ENCODE measurements at places on chromosomes 3 and 15. TPM values are rescaled to one million over a fixed set of nuclear protein-coding genes. Genes with fewer than 3 reads are reported as not detected.

UTS2B gene
- total RNA-seq: 8.1 TPM

KBTBD12 gene
- not detected for total RNA-seq

PLAAT1 gene
- 6.0 TPM for total RNA-seq

POPDC2 gene
- total RNA-seq: not detected

CCDC80 gene
- 0.26 TPM for total RNA-seq

- no peak for DNase-seq
These were observed 730.2 kb downstream of the TUSC7 start for GRCh38 chr3:117439812-117440211.

DNA sequence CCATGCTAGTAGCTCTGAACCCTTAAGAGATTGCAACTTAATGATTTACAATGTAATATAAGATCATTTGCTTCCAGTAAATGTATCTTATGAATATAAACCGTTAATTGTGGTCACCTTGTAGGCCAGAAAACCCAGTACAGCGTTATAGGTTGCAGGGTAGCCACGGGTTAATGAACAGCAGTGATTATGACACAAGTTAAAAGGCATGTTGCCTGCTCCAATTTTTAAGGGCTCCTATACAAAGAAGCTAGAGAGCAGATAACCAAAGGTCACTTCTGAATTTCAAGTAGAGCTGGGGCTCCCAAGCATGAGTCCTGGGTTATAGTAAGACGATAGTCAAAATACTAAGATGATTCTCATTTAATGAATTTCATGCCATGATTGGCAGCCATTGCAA, 13.5 kb downstream of the GUCA1C start:
- peak; percentile 19 for DNase-seq

- DNase-seq: no peak
These were observed 53.9 kb upstream of the RASA2 start for GRCh38 chr3:141432904-141433303.

DNA sequence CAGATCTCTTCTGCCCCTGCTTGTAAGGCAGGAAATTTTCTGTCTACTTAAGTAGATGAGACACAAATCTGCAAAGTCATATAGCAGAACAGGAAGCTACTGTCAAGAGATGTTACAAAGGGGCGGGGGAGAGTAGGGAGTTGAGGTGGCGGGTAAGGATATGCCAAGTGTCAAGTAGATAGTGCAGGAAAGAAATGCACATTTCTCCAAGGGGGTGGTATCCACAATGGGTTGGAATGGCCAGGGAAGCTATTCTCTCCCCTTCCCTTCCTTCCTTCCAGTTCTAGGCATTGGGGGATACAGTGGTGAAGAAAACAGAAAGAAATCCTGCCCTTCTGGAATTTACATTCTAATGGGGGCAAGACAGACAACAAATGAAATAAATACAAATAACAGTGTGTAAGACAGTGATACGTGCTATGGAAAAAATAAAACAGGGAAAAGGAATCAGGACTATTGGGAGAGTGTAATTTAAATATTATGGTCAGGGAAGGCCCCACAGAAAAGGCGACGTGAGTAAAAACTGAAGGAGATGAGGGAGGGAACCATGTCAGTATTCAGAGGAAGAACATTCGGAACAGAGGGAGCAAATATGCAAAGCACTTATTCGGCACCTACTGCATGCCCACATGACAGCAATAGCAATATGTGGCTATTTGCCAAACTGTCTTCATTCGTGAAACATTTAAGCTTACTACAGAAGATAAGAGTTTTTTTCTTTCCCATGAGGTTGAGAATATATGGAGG, 42.8 kb upstream of the RNU6-1 start:
- DNase-seq: peak; percentile 31

DNA sequence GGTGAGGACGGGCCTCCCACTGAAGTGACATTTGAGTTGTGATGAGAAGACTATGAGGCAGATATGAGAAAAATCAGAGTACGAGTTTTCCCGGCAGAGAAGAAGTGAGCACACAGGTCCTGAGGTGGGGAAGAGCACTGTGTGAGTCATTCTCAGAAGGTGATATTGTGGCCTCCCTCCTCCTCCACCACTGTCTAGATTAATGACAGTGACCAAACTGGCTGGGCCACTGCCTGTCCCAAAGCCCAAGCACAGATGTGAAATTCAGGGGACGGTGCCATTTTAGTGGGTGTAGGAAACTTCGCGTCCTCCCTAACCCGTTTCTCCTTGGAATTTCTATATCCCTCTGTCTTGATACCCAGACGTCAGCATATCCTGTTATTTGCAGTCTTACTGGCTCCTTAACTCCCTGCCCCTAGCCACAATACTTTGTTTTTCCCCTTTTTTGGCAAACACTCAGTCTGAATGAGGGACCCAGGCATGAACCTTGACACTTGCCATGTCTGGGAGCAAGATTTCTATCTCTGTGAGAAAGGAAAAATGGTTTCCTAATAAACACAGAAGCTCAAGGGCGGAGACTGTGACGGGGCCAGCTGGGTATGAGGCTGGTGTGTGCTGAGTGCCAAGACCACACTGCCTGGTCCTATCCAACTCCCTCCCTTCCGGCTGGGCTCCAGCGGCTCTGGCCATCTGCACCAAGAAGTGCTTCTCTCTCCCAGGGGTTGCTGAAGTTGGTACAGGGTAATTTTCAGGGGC, 15.2 kb downstream of the PRICKLE2 start:
- DNase-seq: no peak

GRCh38 chr3:47348411-47349154, 32.2 kb upstream of the PTPN23 start:
- DNase-seq: no peak

DNA sequence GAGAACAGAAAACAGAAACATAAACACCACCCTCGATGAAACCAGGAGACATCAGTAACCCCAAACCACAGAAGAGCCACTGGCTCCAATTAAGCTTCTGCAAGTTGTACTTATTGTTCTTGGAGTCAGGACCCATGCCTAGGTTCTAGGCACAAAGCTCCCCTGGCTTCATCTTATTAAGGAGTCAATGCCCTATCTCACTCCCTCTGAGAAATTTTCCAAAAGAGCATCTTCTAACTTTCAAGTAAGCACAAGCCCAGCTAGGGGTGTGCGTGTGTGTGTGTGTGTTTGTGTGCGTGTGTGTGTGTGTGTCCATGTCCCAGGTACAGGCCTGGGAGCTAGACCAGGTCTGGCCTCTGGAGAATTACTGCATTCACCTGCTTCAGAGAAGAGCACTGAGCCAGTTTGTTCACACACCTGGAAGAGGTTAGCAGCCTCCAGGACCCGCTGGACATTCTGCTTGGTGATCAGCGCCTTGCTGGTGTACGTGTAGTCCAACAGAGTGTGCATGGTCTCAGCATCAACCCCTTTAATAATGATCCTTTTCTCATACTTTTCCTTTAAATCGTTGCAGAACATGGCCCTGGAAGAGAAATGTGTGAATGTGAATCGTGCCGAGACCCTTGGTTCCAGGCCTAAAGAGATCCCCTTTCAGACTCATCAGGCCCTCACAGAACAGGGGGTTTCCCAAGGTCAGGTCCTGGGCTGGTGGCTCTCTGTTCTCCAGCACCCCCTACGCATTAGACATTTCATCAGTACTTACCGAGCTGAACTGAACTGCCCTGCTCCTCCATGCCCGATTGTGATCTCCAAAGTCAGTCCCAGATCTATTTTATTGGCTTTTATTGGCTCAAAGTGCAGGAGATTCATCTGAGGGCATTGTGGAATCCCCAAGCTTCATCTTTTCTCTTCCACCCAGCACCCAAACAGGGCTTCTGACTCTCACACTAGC, 27.8 kb downstream of the KLHL6 start:
- no peak for DNase-seq

DNA sequence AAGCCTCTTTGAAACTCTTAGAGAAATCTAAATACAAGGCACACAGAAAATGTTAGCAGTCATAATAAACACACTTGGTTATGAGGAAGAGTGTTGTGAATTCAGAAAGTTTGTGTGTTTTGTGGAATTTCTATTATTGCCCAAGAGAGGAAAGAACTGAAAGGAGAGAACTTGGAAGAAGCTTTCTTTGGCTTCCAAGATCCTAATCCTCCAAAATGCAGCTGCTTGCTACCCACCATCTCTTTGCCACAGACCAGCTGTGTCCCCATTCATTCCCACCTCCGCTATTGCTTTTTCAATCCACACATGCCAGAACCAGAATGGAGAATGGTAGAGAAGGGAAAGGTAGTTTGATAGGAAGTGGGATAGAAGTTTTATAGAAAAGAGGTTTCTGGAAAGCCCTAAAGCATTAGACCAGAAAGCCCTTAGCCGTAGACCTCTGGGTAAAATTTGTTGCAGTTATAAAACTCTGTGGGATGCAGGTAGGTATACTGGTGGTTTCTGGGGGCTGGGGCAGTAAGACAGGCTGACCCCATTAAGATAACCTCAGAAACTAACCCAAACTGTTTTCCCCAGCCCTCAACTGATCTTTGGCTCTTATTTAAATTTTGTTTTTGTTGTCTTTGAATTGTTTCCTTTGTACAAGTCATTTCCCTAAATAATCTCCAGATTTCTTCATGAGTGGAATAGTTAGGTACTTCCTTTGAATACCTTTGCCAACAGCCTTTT, 108.5 kb downstream of the FILIP1L start:
- DNase-seq: no peak

DNA sequence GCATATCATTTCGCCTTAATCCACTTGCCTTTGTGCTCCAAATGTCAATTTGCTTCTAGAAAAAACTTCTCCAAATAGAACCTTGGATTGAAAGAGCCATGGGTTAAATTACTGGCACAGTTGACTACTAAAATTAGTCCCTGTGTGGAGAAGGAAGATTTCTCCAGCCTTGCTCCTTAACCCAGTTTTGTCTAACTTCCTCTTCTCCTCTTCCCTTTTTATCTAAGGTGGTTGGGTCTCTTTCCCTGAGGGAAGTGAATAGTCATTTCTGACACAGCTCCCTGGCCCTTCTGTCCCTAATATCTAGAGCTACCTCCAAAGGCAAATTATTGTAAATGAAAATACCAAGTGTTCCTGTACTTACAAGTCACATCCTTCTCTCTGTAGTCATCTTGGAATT, 527.9 kb upstream of the TBL1XR1 start:
- DNase-seq: no peak

- DNase-seq: no peak
These were observed 119.0 kb downstream of the SUCNR1 start for GRCh38 chr3:151992326-151993041.

DNA sequence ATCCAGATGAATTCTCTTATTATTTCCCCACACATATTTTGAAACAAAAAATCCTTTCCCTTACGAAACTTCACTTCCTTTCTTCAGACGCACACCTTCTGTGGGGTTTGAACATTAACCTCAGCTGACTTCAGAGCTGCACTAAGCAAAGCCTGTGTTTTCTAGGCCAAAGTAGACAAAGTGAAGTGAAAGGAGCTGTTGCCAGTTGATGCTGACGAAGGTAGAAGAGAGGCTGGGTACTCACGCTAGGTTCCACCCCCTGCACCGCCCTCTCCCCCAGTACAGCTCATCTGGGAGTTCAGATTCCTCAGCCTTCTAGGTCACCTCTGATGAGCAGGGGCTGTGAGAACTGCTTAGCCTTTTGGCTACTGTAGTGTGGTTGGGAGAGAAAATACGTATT, 24.1 kb downstream of the DUT start:
- no peak for DNase-seq

DNA sequence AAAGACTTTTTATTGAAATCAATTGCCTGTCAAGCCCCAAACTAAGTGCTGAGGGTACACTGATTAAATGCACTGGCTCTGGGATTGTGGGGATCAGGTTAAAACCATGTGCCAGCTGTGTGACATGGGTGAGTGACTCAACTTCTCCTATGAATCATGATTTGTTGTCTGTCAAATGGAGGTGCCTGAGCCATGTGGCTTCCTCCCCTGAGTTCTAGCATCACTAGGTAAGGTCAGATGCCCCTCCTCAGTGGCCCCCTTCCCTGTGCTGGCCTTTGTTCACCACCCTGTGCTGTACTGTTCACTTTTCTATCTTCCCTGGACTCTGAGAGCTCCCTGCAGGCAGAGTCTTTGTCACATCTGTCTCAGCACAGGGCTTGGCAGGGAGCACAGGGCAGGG, 43.6 kb upstream of the ATP2B2 start:
- DNase-seq: no peak

DNA sequence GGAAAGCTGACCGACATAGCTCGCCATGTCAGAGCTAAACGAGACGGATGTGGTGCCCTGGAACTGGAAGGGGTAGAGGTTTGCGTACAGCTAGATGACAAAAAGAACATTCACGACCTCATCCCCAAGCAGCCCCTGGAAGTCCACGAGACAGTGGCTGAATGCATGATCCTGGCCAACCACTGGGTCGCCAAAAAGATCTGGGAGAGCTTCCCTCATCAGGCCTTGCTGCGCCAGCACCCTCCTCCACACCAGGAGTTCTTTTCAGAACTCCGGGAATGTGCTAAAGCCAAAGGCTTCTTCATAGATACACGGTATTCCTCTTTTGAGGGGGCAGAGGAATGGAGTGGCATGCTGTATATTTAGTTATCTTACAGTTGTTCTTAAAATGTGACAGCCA, 30.4 kb downstream of the TIPIN start:
- DNase-seq: no peak

DNA sequence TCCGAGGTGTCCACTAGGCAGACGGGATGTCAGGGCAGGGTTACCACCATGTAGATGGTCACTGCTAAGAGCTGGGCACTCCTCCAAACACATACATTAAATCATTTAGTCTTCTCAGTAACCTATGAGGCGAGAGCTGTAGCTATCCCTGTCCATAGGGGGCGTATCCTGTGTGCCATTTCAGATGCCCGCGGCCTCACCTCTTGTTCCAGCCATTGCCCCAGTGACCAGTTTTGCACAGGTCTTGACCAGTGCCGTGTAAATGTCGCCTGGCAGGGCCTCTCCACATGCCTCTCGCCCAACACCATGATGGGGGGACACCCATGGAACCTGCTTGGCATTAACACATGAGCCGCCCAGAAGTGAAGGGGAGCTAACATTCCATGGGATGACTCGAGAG, 20.8 kb upstream of the SRP14 start:
- no peak for DNase-seq

GRCh38 chr3:43363621-43364266, 77.4 kb downstream of the SNRK start:
- no peak for DNase-seq
